ENCODE measurements at places on chromosomes 3 and 15. TPM values are rescaled to one million over a fixed set of nuclear protein-coding genes. Genes with fewer than 3 reads are reported as not detected.

CEMIP gene
- under 0.01 TPM for total RNA-seq

NKTR gene
- 130 TPM for total RNA-seq

CFAP91 gene
- 11.8 TPM for total RNA-seq

ABI3BP gene
- 30.4 TPM for total RNA-seq

SLC24A5 gene
- not detected for total RNA-seq

SIN3A gene
- 41.8 TPM for total RNA-seq

LRRIQ4 gene
- total RNA-seq = not detected

SNURF gene
- 21.8 TPM for total RNA-seq

PLOD2 gene
- 79.9 TPM for total RNA-seq

SLTM gene
- total RNA-seq = 83.5 TPM

ADAMTS17 gene
- 1.2 TPM for total RNA-seq

DNA sequence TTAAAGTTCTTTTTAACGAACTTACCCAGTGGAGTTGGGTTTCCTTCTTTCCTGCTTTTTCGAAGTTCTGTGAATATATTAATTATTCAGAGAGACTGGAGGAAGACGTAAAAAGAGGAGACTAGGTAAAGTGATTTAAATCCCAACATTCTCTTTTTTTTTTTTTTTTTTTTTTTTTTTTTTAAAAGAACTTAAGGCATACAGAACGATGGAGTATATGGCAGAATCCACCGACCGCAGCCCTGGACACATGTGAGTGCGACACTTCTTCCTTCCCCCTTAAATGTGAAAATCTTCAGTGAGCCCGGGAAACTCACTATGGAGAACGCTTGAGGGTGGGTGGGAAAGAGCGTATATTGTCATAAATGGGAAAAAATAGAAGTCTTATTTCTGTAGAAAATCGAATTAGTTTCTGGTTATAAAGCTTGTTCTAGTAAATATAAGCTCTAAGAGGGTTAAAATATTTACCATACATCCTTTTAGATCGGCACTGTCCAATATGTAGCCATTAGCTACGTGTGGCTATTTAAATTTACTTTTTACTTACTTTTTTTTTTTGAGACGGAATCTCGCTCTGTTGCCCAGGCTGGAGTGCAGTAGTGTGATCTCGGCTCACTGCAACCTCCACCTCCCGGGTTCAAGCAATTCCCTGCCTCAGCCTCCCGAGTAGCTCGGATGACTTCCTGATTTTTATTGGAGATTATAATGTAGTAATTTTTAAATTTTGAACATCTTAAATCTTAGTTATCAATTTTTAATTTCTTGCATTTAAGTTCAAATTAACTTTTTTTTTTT is 892 bp downstream of the NMD3 start:
- no peak for DNase-seq

DNA sequence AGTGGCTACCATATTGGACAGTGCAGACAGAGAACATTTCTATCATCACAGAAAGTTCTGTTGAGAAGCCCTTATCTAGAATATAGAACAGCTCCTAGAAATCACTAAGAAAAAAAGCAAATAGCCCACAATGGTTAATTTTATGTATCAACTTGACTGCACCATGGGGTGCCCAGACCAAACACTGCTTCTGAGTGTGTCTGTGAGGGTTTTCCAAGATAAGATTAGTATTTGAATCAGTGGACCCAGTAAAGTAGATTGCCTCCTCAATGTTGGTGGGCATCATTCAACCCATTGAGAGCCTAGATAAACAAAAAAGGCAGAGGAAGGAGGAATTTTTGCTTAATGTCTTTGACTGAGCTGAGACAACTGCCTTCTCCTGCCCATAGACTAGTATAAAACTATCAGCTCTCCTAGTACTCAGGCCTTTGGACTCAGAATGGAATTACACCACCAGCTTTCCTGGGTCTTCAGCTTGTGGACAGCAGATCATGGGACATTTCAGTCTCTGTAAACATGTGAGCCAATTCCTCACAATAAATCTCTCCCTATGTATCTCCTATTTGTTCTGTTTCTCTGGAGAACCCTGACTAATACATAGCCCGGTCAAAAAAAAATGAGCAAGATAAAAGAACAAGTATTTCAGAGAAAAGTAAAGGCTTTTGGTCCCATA is 55.9 kb upstream of the OXTR start:
- DNase-seq = no peak

- no peak for DNase-seq
Measured at GRCh38 chr3:112984485-112984884, 6.3 kb upstream of the GTPBP8 start.

GRCh38 chr15:30921106-30921505 is 17.4 kb downstream of the FAN1 start:
- no peak for DNase-seq

DNA sequence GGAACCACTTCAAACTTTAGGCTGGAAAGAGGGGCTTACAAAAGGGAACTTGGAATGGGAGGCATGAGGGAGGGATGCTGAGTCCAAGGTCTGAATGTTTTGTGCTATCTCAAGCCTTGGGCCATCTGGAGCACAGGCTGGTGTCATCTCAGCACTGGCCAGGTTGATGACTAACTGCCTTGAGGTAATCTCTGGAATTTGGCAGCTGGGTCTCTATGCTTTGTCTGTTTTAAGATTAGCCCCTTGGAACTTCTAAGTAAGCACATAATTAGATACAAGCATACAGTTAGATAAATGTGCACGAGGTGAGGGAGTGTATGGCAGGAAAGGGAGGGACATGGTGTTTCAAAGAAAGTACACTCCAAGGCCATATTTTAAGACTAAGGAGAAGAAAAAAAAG is 252.4 kb upstream of the CCDC54 start:
- no peak for DNase-seq

GRCh38 chr3:190865828-190866227 is 3.3 kb upstream of the GMNC start:
- DNase-seq = no peak

DNA sequence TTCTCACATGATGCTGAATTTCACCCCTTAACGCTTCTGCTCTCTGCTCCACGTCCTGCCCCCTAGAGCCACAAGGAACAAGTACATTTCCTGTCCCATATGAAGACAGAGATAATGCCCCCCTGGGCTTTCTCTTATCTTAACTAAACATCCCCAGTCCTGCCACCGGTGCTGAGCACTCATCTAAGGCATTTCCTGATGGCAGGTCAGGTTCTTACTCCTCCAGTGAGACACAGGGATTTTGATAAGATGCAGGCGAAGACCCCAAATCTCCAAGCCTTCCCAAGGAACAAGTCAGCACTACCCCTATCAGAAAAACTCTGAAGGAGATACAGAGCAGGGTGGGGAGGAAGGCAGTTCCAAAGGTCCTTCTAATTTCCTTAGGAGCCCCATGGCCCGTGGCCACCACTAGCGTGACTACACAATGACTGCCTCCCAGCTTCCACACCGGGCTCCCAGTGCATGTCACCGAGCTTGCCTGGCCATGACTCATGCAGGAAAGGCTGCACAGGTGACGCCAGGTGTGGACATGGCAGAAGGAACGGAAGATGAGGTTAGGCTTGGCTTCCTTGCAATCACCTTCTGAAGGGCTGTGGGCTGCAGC is 152.9 kb downstream of the XXYLT1 start:
- no peak for DNase-seq

DNA sequence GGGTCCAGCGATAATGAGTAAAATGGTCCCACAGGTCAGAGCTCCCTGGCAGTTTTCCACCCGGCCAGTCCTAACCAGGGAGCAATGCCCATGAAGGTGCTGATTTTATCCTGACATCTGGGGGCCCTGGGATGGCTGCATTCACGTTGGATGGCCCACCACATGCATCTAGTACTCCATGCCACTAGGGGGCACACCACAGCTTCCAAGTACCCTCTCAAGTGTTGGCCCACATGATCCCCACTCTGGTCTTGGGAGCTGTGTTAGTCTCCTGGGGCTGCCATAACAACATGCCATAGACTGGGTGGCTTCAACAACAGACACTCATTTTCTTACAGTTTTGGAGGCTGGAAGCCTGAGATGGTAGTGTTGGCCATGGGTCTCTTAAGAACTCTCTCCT is 225.5 kb downstream of the SLCO3A1 start:
- DNase-seq = no peak

DNA sequence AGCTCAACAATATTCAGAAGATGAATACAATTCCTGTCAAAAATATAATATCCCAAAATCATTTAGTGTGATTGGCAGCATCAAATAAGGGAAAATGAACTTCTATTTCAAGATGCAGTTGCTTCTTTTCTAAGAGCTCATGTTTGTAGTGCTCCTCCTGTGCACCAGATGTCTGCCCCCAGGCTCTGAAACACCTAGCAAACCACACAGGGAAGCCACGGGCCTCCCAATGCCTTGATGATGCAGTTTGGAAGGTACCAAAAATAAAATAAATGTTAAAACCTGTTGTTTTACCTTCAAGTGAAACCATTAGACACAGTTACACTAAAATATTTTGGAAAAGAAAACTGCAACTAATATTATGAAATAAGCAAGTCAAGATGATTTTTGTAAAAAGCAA is 22.2 kb downstream of the CFAP20DC start:
- no peak for DNase-seq

GRCh38 chr3:4980229-4981203 is 1.3 kb downstream of the BHLHE40 start:
- peak; percentile 97 for DNase-seq

DNA sequence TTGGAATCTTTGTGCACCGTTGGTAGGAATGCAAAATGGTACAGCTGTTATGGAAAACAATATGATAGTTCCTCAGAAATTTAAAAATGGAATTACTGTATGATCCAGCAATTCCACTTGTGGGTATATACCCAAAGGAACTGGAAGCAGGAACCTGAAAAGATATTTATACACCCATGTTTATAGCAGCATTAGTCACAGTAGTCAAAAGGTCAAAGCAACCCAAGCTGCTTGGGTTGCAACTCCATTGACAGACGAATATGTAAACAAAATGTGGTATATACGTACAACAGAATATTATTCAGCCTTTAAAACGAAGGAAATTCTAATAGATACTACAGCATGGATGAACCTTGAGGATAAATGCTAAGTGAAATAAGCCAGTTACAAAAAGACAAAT is 35.0 kb upstream of the CAPN3 start:
- no peak for DNase-seq

GRCh38 chr3:12532182-12532581 is 13.1 kb downstream of the MKRN2OS start:
- DNase-seq = no peak

- no peak for DNase-seq
Measured at GRCh38 chr15:57377478-57377847, 1.2 kb downstream of the CGNL1 start.

DNA sequence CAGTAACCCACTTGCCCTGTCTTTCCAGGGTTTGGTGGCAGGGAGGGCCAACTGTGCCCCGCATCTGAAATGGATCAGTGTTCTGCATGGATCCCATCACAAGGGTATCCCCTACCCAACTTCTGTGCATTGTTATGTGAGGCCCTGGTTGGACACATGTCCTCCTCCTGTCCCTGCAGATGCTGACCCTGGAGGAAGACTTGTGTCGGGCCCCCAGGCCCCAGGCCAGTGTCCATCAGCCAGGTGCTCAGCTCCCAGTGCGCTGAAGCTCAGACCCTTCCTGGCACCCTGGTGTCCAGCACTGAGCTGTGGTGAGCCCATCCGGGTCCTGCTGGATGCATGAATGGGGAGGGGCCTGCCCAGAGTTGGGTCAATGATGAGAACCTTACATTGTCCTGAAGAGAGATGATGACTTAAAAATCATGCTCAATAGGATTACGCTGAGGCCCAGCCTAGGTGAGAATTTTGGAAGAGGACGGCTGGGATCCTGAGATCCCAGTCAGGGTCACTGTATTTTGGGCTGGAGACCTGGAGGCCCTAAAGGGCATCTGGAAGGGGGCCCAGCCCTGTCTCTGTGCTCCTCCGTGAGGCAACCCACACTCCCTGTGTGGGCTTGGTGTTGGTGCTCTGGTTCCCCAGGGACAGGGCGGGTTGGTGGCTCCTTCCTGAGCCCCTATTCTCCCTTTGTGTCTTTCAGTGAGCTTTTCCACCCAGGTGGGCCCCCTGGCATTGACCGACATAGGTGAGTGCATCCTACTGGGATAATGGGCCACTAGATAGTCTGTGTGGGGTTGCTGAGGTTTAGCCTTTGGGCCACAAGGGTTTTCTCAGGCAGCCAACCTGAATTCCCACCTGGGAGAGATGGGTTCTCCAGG is 199.1 kb downstream of the UBE3A start:
- DNase-seq = peak; percentile 43

GRCh38 chr15:57235873-57236272 is 140.4 kb upstream of the CGNL1 start:
- no peak for DNase-seq

DNA sequence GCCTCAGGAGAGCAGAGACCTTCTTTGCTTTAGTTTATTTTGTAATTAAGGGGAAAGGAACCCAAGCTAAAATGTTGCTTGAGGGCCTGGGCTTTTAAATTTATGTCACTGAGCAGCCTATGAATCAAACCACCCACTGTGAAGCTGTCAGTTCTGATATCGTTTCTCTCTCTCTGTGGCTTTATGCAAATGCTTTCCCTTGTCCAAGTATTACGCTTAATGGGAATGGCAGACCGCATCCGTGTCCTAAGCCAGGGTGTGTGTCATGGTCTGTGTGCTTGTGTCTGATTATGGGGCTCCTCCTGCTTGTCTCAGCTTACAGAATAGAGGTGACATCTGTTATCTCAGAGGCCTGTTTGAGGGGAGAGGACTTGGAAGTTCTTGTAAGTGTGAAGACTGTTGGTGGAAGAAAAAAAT is 82.4 kb downstream of the EBLN2 start:
- no peak for DNase-seq

DNA sequence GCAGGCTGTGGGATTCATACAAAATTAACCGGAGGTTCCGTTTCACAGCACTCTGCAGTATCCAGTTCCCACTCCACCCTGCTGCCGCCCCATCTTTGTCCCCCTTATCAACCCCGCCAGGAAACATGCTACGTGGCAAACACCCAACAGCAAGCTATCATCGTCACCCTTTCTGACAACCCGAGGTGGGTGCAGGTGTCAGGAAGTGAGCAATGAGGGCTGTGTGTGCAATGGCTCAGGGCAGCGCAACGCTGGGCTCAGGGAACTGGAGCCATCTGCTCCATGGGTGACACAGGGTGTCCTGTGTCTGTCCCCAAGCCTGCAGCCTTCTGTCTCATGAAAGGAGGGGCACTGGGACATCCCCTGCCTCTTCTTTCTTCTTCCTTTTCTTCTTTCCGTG is 60.9 kb downstream of the ATP2B2 start:
- DNase-seq = no peak

Data from sigmoid colon (tissue), 7 donors.